ENCODE measurements at places on chromosomes 11 and 22.

DNA sequence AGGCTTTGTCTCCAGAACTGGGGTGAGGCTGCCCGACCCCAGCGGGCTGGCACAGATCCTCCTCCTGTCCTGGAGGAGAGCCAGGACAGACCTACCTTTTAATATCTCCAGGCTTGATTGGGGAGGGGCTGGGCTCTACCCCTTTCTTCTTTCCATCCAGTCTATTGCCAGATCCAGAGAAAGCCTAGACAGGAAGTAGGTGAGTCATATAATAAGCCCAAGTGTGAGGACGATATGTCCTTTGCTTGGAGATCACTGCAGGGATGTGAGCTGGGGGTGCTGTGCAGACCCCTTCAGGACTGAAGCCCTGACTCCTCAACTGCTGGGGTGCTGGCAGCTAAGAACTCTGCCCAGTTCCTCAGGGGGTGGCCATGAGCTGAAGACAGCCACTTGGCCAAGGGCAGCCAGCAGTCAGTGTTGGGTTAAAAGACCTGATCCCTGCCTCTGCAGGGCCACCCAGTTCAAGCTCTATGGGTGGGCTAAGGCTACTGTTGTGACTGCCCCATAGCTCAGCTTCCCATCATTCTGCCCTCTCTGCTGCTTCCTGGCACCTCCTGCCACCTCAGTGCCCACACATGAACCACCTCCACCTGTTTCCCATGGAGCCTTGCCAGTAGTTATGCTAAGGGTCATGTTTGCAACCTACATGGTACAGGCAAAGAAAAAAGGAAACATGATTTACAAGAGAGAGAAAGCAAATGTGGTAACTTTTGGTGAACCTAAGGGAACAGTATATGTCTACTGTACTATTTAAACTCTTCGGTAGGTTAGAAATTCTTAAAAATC is 8.3 kb upstream of the C22orf39 start:
- DNase-seq = no peak

DNA sequence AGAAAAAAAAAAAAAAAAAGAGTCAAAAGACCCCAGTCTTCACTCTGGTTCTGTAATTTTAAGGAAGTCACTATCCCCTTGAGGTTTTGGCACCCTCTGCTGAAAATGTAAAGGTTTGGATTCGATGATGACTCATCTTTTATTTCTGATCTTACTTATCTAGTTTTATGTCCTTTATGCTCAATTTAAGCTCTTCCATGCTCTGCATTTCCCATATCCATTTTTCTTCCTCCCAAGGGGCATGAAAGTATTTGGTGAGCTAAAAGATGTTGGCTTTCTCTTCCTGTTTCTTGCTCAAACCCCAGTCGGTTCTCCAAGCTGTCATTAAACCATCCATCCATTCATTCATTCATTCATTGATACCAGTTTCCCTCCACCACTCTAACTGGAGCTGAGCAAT is 61.0 kb upstream of the CDON start:
- no peak for DNase-seq

DNA sequence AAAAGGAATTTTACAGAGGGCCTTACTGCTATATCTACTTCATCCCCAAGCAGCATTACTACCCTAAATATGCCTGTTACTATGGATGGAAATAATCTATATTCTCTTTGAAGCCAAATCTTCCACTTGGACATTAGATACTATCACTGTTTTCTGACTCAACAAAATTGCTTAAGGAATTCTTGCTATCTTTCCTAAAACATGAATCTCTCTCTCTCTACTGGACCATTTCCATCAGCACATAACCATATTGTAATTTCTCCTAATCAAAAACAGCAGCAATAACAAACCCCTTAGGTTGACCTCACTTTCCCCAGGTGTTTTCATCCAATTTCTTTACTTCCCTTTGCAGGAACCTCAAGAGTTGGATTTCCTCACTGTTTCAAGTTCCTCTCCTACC is 67.9 kb upstream of the BLID start:
- DNase-seq = no peak

DNA sequence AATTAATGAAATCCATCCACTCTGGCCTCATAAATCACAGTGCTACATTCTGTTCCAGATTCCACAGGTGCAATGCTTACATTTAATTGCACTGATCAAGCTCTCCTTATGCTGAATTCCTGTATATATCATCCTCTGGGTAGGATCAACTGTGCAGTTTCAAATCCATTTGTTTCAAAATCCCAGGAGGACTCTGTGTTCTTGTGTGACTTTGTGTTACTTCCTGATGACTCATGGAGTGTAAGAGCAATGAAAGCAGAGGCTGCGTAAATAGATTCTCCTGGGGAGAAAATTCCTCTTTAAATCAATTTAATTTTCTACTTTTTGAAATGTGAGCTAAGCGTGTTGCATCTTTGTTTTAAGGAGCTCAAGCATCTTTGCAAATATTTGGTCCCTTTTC is 752.7 kb downstream of the METTL15 start:
- DNase-seq = no peak

DNA sequence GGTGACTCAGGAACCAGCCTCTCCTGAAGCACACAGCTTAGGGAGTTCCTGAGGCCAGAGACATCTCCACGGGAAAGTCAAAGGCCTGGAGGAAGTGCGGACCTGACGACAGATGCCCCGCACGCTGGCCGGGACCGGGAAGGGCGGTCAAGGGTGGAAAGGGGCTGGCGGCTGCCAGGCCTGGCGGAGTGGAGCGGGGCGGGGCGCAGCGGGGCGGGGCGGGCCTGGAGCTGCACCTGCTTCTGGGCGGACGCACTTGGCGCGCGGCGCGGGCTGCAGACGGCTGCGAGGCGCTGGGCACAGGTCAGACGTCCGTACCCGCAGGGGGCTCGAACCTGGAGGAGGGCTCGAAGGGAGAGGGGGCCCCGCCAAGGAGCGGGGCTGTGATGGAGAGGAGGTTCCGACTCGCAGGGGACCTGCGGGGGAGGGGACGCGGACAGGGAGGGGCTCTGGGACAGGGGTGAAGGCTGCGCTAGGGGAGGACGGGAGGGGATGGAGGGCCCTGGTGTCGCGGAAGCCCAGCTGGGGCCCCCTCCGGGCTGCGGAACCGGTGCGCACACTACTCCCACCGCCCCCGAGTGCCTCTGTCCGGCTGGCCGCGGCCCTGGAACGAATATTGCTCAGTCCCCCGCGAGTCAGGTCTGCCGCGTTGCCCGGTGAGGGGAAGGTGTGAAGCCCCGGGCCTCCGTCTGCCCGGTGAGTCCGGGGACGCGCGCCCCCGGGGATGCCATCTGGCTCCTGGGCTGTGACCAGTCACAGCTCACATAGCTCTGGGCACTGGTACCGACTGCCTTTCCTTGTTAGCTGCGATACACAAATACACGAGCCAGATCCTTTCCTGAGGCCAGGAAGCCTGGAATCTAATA is at the start of gene TMEM45B:
Gene TMEM45B, plus strand, starts transcription at position 253 of the 866 bp plus-strand sequence. CDS start 36,635 bp downstream, outside the sequence.
- DNase-seq = no peak

DNA sequence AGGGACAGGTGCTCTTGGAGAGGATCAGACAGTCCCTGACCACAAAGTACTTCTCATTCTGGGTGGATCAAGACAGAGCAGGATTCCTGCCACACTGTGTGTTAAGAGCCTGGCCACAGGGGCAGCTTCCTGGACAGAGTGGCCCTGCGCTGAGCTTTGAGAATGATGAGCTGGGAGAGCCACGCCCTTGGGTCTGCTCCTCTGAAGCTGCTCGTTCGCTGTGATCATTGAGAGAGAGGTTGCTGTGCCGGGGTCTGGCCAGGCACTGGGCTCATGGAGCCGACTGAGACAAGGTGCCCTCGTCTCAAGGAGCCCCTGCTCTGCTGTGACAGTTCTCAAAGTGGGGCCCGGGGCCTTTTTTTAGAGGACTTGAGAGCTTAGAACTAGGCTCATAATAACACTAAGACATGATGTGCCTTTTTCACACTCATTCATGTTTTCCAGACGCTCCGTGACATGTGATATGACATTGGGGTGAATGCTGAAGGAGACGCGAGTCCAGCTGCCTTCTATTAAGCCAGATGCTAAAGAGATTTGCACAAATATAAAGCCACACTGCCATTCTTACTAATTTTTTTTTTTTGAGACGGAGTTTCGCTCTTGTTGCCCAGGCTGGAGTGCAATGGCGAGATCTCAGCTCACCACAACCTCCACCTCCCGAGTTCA is 1.6 kb upstream of the MFRP start:
- DNase-seq = no peak

DNA sequence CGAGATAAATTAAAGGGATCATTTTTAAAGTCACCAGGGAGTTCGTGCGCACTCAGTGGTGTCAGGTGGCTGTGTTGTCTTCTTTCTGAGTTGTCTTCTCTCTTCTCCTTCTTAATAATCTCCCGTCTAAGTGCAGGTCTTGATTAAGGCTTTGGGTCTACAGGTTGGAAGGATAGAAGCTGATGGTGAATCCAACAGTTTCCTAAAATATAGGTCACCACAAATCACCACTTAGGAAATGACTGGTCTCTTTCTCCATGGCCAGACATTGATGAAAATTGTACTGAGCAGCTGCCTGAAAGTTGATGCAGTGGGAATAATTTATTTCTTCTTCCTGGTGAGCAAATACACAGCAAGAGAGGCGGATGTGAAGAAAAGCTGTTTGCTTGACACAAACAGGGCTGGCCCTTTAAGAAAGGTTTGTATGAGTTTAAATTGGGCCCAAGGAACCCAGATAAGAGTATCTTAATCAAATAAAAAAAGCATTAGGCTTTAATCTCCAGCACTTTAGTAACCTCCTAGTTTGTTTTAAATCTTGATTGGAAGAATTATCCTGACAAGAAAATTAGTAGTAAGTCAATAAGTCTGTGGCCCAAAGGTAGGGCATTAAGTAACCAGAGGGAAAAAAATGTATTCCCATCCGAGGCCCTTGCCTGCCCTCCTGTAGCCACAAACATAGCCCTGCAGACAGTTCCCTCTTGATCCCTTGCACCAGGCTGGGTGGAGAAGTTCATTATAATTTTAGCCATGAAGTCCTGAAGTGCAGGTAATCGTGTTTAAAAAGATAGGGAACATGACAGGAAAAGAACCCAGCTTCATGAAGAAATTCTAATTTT is 245.8 kb downstream of the KIRREL3 start:
- DNase-seq = no peak

GRCh38 chr11:83025267-83025704 is 46.4 kb downstream of the RAB30 start:
- DNase-seq = no peak

GRCh38 chr22:46991666-46992065 is 229.2 kb downstream of the TBC1D22A start:
- DNase-seq = no peak

GRCh38 chr22:28142361-28142961 is 223.4 kb upstream of the PITPNB start:
- no peak for DNase-seq

DNA sequence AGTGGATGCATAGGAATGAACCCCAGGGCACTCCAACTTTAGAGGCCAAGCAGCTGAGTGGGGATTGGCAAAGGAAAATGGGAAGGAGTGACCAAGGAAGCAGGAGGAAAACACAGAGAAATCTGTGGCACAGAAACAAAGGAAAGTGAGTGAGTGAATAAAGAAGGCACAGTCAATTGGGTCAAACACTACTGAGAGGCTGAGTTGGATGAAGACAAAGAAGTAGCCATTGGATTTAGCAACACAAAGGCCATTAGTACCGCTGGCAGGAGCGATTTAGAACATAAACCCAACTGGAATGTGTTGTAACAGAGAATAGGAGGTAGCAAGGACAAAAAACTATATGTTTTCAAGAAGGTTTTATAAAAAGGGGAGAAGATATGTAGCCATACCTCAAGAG is 6.6 kb upstream of the NXPE1 start:
- no peak for DNase-seq

GRCh38 chr11:47257517-47258316 is at the start of gene NR1H3:
NR1H3 (plus strand) TSS chr11:47257996; CDS start chr11:47259217, 1,221 bp downstream.
- DNase-seq = no peak

- no peak for DNase-seq
Observed at GRCh38 chr11:1500466-1501420, 14.2 kb upstream of the MOB2 start.

DNA sequence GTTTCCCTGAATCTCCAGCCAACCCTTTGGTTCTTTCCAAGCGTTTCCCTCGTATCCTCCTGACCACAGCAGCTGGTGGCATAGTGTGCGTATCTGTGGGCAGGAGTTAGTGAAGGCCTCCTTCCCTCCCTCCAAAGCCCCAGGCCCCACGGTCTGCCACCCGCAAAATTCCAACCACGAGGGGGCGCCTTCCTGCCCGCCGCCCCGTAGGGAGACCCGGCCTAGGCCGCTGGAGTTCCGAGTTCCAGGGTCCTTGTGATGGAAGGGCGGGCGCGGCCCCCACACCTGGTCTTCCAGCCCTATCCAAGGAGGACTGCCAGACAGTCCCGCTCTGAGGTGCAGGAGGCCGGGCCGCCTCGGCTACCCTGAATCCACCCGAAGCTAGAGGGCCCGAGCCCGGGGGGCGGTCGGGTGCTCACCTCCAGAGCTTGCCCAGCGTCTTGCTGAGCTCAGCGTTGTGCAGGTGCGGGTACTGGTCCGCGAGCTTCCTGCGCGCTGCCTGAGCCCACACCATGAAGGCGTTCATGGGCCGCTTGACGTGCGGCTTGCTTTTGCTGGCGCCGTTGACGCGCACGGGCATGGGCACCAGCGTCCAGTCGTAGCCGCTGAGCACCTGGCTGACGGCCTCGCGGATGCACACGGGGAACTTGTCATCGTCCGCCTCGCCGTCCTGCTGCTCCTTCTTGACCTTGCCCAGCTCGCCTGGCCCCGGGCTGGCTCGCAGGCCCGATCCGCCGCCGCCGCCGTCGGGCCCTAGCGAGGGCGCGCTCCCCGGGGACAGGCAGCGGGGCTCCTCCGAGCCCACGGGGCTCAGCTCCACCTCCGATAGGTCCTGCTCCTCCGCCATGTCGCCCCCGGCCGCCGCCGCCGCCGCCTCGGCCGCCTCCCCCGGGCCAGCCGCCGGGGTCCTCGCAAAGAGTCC is 1.2 kb downstream of the SOX10 start:
- no peak for DNase-seq

DNA sequence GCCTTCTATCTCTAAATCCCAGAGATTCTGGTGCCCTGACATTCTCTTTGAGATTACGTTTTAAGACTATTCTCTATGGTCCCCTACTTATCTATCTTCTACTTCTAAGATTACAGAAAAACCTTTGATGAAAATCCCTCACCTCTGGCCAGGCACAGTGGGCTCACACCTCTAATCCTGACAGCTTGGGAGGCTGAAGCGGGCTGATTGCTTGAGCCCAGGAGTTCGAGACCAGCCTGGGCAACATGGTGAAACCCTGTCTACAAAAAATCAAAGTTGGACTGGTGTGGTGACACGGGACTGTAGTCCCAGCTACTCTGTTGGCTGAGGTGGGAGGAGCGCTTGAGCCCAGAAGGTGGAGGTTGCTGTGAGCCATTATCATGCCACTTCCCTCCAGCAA is 14.4 kb downstream of the NUP98 start:
- DNase-seq = no peak

DNA sequence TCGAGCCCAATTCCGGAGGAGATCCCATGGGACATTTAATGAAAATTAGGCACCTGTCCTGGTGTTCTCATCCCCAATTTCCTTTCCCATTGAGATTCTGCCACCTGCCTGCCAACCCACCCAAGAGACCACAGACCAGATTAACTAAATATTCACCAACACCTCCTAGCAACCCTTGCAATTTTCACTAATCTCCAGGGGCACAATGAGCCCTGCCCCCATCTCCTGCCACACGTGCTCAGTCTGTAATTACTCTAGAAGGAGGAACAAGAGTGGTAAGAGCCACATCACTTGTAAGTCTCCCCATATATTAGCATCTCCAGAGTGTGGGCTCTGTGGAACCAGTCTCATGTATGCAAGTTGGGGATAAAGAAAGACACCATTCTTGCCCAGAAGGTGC is 38.0 kb downstream of the IL18BP start:
- no peak for DNase-seq

Measured in GM19239 (cell line).